ENCODE measurements at places on chromosomes 5 and 9.

DNA sequence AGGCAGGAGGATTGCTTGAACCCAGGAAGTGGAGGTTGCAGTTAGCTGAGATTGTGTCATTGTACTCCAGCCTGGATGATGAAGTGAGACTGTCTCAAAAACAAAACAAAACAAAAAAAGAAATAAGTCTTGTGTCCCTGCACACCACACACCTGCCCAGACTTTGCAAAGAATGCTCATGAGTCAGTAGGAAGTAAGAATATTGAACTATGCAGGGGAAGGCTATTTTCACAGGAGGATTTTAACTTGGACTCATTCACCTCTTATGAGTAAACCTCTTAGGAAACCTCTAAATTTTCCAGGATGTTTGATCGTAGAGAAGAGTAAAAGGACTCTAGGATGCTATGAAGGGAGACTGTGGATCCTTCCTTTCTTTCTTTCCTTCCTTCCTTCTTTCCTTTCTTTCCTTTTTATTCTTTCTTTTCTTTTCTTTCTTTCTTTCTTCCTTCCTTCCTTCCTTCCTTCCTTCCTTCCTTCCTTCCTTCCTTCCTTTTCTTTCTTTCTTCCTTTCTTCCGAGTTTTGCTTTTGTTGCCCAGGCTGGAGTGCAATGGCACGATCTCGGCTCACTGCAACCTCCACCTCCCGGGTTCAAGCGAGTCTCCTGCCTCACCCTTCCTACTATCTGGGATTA lies 96.7 kb upstream of the CLINT1 start:
- no peak for DNase-seq

GRCh38 chr9:68719847-68720246 lies 14.8 kb downstream of the PIP5K1B start:
- DNase-seq: no peak

GRCh38 chr5:130166839-130167490 lies 262.7 kb downstream of the CHSY3 start:
- no peak for DNase-seq

DNA sequence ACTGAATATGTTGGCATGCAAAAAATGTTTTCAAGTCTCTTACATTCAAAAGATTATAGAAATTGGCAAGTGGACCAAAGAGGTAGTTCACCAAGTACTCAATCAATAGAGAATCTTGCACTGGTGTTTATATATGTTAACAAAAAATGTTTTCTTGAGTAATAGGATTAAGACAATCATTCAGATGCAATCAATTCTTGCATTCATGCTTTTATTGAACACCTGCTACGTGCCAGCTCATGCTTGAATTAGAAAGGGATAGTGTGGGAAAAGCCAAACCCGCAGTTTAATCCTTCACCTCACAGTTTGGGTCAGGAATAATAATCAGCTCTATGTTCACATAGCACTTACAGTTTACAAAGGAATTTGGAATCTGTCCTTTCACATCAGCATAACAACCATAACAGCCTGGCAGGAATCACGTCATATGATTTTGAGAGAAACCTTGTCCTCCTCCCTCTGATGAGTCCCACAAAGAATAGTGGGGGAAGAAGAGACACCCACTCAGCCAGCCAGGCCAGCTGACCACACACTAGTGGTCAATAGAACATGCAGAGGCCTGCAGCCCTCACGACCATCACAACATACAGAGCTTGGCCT lies 36.8 kb upstream of the FRRS1L start:
- DNase-seq: no peak

- no peak for DNase-seq
These were observed 5.4 kb downstream of the SYK start for GRCh38 chr9:90807006-90807405.

DNA sequence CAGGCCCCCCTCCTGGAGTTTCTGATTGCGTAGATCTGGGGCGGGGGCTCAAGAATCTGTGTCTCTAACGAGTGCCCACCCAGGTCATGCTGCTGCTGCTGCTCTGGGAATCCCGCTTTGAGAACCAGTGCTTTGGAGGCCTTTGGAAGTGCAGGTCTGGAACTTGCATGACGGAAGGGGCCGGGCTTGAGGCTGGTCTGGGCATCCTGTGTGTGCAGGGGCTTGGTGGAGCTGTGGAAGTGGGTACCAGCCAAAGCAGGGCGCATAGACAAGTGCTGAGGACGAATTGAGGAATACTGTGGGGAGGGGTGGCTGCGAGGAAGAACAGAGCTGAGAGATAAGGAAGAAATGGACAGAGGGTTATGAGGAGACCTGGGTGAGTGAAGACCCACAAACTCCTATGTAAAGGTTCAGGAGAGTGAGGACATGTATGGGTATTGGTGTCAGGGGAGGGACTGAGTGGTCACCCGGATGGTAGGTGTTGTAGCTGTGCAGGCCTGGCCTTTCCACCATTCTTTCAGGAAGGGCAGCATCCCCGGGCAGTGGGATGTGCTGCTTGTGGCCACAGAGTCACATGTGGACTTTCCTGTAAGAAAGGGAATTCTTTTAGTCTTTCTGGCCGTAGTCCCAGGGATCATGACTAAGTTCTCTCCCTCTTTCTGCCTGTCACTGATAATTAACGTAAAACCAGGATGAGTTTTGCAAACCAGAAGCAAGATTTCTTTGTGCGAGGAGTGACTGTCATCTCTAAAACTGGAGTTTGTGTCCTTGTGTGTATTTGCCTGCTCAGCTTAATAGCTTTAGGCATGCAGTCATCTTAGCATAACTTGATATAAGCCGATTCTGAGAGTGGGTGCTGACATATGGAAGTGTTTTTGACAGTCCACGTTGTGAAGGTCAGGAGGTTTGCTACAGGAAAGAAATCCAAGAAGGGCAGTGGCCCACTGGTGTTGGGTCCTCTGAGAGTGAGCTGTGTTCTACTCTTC lies 43.3 kb upstream of the TJP2 start:
- peak; percentile 89 for DNase-seq

DNA sequence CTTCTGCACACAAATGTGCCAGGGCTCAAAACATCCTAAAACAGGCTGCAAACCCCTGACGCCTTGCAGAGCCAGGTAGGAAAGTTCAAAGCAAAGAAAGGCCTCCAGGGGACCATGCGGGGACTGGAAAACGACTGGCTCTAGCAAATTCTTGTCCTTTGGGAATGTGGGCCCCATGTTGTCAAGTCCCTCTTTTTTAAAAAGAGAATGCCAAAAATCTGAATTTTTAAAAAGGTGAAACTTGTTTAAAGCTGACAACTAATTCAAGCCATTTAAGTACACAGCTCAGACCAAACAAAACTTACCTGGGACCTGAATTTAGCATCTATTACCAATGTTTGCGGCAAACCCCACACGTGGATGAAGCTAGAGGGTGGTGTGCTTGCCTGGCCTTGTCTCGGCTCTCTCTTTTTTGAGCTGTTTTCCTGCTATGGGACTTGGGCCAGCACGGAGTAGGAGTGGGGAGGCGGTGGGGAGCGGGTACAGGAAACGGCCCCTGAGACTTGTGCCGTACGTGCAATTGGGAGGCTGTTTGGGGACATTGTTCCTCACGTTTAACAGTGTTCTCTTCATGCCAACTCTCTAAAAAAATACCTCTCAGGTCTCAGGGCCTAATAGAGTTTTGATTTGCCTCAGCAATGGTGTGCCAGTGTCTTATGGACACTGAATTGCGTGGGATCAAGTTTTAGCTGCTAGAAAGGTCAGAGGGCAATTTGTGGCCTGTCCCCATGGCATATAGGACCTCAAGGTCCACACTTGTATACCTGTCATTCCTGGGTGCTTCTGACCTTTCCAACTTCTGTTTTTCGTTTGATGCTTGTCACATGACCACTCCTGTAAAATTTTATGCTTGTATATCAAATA lies 15.1 kb upstream of the PHF19 start:
- DNase-seq: no peak

DNA sequence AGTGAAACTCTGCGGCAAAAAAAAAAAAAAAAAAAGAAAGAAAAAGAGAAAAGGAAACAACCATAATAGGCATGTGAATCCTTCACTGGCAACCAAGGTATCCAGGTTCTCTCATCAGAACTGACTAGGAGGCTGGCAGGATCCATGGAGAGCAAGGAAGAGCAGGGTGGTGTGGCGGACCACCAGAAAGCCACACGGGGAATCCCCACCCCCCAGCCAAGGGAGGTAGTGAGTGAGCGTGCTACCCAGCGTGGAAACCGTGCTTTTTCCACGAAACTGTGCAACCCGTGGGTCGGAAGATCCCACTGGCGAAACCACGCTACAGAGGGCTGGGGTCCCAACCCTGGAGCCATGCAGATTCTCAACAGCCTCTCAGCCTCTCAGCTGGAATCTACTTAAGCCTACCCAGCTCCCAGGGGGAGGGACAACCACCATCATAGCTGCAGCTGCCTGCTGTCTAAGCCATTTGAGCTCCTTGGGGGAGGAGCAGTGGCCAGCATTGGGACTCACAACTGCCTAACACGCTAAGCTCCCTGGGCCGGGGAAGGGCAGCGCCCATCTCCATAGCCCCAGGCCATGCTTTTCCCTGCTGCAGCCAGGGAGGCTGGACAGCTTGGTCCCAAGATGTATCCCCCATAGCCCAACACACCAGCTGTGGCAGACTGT lies 91.6 kb downstream of the PRELID2 start:
- DNase-seq: no peak

- DNase-seq: peak; percentile 70
These were observed 795 bp downstream of the NDUFAF2 start for GRCh38 chr5:60945813-60946187.

DNA sequence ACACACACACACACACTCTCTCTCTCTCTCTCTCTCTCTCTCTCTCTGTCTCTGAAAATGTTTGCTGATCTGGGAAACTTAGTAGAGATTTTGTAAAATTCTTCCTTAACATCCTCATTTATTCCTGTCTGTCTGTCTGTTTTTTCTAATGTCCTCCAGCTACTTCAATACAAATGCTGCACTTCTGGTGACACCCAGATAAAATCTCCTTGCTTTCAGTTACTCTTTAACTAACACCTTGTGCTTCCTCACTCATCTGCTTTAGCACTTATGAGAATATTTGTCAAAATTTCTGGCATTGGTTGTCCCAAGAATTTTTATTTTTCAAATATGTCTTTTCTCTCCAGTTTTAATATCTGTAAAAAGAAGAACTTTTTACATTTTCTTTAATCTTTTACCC lies 35.0 kb upstream of the ARRDC3 start:
- DNase-seq: no peak

- DNase-seq: no peak
These were observed 155.0 kb downstream of the GNAQ start for GRCh38 chr9:77876590-77876989.

- DNase-seq: no peak
These were observed 80.0 kb downstream of the RANBP17 start for GRCh38 chr5:170941788-170942187.

DNA sequence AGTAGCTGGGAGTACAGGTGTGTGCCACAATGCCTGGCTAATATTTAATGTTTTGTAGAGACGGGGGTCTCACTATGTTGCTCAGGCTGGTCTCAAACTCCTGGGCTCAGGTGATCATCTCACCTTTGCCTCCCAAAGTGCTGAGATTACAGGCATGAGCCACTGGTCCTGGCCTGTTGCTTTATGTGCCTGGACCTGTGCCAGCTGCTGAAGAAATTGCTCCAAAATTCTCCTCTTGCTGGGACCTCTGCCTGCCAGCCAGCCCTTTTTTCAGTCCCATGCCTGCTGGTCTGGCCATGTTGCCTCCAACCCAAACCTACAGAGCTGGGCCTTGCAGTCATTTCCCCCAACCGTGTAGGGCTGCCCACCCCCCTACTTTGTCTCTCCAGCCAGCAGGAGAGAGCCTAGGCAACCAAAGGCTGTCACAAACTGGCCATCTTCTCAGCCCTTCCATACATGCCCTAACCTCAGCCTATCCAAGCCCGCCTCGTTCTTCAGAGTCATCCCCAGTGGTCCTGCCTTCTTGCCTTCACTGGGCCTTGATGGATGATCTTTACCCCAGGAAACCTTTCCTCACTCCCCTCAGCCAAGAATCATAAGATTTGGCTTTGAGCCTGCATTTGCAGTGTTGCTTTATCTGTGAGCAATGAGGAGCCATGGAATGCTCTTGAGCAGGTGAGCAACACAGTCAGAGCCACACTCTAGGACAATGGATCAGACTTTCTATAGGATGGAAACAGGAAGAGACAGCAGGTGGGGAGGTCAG lies 27.4 kb upstream of the SYNPO start:
- DNase-seq: no peak

DNA sequence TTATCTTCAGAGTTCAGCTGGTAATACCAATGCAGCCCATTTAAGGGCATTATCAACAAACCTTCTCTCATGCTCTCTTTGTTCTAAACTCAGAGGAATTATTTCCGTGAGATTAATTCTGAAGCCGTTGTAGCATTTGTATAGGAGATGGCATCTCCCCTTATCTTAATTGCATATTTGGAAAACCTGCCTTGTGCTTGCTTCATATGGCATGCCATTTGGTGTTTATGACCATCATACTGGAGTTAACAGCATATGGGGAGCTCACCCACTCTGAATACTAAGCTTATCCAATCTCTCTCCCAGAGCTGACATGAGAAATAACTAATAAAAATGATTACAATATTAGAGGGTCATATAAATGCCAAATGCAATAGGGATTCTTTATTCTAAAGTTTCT lies 243.2 kb downstream of the BRINP1 start:
- no peak for DNase-seq

GRCh38 chr5:176352116-176352878 lies 9.3 kb downstream of the KIAA1191 start:
- peak; percentile 36 for DNase-seq

GRCh38 chr5:14870337-14871213 lies 1.0 kb downstream of the ANKH start:
- DNase-seq: no peak

- no peak for DNase-seq
These were observed 47.2 kb downstream of the GLDC start for GRCh38 chr9:6598249-6598725.

- no peak for DNase-seq
These were observed 235.7 kb downstream of the TUSC1 start for GRCh38 chr9:25442526-25442925.

- peak; percentile 91 for DNase-seq
These were observed at the start of gene FANCC for GRCh38 chr9:95317119-95317892. Gene FANCC (minus strand): TSS chr9:95317709. CDS start chr9:95249291, 68,418 bp downstream.

DNA sequence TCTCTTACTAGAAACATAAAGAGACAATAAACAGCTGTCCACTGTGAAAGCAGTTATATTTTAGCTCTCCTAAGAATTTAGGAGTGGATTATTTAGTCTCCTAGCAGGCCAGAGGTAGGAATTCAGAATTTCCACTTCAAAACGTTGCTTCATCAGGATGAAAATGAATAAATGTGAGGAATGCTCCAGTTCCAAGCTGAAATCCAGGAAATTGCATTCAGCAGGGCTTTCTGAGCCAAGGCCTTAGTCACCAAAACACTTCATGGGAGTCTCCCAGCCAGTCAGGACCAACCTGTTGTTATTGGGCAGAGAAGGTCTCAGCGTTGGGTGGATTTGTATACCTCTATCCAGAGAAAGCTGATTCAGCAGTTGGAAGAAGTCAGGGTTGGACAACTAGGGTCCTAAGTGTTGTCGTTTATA lies 1040.3 kb downstream of the TLE1 start:
- peak; percentile 74 for DNase-seq

- no peak for DNase-seq
These were observed 63.1 kb upstream of the RANBP6 start for GRCh38 chr9:6078382-6079105.

Data from fibroblast of villous mesenchyme (primary cell).